HFFc6 (cell line): ENCODE measurements at places on chromosomes 5 and 9.

DNA sequence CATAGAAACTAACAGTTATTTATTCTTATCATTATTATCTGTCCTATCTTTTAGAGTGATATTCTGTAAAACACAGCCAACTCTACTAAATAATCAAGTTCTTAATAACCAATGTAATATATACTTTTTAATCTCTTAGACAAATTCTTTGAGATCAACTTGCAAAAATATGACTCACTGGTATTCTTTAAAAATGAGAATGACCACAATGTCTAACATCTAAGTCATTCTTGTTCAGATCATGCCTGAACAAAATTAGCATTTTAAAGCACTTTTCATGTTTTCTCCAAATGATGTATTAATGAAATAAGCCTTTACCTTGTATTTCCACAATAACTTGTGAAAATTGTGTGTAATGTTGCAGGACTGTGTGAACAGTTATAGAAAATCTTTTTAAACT lies 356.9 kb upstream of the RGMB start:
- peak; percentile 57 for DNase-seq

GRCh38 chr9:132150256-132150655 lies 11.6 kb upstream of the NTNG2 start:
- no peak for DNase-seq

- DNase-seq: peak; percentile 63
These were observed 24.8 kb upstream of the IER5L start for GRCh38 chr9:129202613-129203555.

GRCh38 chr5:161095953-161096352 lies 243.9 kb upstream of the ATP10B start:
- no peak for DNase-seq

GRCh38 chr9:138103849-138104206 lies 226.2 kb downstream of the CACNA1B start:
- no peak for DNase-seq

DNA sequence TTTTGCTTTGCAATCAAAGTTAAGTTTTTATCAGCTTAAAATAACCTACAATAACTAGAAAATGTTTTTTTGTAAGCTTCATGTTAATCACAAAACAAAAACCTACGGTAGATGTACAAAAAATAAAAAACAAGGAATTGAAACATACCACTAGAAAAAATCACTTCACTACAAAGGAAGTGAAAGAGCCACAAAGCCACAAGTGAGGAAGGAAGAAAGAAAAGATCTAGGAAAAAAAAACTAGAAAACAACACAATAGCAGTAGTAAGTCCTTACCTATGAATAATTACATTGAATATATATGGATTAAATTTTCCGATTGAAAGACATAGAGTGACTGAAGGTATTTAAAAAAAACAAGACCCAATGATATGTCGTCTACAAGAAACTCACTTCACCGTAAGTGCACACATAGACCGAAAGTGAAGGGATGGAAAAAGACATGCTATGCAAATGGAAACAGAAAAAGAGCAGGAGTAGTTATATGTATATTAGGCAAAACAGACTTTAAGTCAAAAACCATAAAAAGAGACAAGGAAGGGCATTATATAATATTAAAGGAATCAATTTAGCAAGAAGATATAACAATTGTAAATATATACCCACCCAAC lies 13.4 kb upstream of the ZDHHC21 start:
- DNase-seq: no peak

- no peak for DNase-seq
These were observed 16.4 kb downstream of the JADE2 start for GRCh38 chr5:134541736-134542376.

GRCh38 chr5:16888694-16889124 lies 47.4 kb downstream of the MYO10 start:
- DNase-seq: peak; percentile 40

DNA sequence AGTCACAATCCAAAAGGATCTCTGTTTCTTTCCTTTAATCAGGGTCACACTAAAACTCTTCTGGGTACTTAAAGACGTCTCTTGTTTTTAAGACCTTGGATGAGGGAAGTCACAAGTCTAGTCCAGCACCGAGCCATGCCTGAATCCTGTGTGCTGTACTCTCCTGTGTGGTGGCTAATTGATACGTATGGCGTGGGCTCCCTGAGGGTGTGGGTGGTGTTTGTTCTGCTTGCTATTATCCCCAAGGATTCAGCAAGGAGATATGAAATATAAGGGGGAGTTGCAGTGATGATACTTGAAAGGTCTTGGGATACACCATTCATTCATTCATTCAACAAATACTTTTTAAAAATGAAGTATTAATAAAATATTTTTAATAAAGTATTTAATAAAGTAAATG lies 128.3 kb downstream of the ARHGEF28 start:
- DNase-seq: no peak

DNA sequence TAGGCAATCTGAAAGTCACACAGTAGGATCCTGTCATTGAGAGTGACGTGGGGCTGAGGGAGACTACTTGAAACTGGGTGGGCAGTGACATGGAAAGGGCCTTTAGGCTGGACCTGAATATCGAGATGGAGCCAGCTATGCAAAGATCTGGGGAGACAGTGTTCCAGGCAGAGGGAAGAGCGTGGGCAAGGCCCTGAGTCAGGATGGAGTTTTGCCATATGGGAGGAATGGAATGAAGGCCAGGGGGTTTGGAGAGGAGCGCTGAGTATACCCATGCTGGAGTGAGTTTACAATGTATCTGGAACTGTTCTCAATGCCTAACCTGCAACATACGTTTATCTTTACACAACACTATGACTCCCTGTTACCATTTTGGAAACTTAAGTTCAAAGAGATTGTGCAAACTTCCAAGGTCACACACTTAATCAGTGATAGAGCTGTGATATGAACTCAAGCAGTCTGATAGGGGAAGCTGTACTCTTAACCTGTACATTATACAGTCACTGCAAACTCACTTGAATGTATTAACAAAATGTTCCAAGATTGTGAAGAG lies 33.5 kb downstream of the INSYN2B start:
- no peak for DNase-seq

DNA sequence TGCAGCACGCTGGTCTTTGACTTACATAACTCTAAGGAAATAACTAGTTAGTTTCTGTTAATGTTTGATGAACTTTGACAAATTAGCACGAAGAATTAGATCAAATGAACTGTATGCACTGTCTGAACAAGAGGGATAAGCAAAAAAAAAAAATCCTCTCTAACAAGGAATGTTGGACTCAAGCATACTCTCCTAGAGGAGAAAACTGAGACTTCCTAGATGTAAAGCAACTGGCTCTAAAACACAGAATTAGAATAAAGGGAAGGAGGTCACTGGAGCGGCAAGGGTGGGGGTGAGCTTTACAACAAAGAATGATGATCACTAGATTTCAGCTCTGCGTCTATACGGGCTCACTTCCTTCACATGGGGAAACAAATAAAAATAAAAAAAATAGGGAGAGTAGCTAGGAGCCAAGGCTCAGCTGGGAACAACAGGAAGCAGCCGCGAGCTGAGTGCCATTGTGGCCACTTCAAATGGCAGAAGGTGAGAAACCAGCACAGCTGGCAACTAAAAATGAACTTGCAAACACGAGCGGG lies 48.7 kb upstream of the CEMIP2 start:
- DNase-seq: no peak

DNA sequence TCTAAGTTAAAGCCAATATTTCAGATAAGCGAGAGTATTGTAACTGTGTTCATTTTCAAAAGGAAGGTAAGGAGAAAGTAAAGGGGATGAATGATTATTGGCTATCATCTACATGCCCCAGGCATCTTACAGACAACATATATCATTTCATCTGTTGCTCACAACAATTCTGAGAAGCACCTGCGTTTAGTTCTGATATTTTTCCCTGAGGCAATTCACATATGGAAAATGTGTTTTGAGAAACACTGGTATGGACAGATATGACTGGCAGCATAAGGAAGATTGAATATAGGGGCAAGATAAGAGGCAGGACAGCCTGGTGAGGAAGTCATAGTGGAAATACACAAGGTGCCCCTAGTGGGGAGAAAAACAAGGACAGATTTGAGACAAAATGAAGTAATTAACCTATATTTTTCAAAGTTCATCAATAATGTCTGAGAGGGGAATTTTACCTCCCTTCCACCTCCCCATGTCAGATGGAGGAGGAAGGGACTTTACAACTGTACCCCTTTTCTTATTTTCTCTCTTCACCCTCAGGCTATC lies 87.7 kb upstream of the TRIM32 start:
- DNase-seq: no peak
